AG04450 (cell line): ENCODE measurements at places on chromosomes 7 and 10.

DNA sequence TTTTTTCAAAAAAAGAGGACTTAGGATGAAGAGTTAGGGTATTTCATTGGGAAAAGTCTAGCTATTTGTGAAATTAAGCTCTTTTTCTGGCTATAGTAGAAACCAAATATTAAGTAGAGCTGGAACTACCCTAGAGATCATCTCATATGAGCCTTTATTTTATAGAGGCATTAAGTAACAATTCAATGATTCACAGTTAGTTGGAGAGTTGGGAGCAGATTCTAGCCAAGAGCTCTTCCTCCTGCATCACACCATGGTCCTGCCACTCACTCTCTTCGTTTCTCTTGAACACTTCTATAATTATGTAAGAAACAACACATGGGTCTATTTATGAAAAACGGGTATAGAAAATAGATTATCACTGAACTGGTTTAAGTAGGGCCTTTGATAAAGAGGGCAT lies 76.1 kb upstream of the ANK3 start:
- no peak for DNase-seq

DNA sequence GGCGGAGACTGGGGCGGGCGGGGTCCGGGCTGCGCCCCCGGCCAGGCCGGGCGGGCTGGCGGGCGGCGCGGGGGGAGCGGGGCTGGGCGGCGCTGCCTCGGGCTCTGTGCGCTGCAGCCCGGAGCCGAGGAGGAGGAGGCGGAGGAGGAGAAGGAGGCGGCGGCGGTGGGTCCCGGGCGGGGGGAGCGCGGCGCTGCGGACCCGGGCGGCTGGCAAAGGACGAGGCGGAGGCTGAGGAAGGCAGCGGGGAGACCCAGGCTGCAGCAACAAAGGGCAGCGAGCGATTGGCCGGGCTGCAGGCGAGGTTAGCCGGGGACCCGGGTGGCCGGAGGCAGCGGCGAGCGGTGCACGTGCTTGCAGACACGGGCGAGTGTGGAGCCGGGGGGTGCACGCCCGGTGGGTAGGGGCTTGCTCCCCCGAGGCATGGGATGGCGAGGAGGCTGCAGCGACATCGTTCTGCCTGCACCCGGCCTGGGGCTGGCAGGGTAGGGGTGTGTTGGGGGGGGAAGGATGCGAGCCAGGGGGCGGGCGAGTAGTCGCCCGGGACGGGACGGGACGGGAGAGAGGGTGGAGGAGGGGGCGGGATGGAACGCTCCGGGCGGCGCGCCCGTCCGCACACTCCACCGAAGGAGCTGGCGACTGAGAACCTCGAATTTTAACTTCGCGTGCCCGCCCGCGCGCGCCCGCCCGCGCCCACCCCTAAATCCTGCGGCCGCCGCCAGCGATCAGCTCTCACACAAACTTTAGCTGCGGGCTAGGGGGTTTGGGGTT lies 844 bp upstream of the KAT6B start:
- DNase-seq: no peak

DNA sequence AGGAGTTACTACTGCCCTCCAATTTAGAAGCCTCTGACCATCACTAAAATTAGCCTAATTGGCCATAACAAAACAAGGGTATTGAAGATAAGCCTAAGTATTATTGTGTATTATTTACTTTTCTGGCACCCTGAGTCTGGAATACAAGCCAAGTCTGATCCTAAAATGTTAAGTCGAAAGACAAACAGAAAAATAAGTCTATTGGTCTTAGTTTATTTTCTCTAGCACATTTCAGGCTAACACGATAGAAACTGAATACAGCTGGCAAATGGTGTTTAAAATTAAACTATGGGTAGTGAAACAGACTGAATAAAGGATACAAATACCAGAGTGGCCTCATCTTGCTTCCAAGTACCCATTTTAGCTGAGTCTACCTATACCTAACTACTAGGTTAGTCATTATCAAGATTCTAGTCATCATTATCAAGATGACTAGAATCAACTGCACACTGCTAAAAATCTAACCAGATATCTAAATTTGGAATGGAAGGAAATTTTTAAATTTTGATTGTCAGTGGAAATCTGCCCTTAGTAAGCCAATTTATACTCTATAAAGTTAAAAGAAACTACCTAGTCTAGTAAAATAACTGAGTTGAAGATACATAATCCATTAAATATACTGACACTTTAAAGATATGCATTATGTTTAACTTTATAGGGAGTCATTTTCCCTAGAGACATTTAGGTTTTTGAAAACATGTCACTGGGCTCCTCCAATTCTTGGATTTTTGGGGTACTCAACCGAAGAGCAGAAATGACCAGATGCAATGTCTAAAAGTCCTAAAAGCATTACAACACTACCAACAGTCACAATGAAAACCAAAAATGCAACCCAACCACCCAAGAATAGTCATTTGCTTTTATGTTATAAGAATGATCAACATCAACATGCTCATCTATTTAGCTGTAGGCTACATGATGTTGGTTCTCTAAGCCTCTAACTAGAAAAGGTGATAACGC lies 80.9 kb downstream of the NT5C2 start:
- no peak for DNase-seq

- DNase-seq: no peak
Measured at GRCh38 chr7:94350734-94351133, 44.0 kb upstream of the COL1A2 start.

- DNase-seq: no peak
Measured at GRCh38 chr10:6025683-6026255, 36.4 kb downstream of the IL2RA start.

GRCh38 chr7:99694201-99694911 lies 14.6 kb upstream of the CYP3A5 start:
- DNase-seq: no peak

GRCh38 chr10:62457598-62457997 lies 83.4 kb downstream of the ZNF365 start:
- no peak for DNase-seq

DNA sequence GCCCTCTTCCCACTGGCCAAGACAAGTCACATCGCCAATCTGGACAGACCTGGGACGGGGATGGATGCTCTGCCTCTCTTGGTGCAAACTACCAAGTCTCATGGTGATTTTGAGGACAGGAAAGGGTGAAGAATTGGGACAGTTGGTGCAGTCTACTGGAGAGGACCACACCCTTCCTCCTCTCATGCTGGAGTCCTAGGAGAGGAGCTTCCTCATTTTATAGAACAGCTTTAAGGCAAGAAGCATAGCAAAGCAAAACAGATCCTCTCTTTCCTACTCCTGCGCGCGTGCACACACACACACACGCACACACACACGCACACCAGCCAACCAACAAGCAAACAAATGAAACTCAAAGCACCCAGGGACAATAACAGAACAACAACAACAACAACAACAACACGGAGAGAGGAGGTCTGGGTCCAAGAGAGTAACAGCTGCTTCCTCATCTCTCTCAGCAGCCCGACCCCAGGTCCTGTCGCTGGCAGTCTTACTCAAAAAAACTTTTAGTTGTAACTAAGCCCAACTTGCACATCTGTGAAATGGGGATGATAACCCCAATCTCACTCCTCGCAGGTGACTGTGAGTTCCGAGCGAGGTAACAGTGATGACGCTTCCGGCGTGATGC lies 83.4 kb downstream of the TMEM178B start:
- no peak for DNase-seq

- no peak for DNase-seq
Measured at GRCh38 chr10:73759512-73760115, 15.4 kb downstream of the SEC24C start.

- no peak for DNase-seq
Measured at GRCh38 chr7:24786306-24786705, 29.0 kb upstream of the GSDME start.

DNA sequence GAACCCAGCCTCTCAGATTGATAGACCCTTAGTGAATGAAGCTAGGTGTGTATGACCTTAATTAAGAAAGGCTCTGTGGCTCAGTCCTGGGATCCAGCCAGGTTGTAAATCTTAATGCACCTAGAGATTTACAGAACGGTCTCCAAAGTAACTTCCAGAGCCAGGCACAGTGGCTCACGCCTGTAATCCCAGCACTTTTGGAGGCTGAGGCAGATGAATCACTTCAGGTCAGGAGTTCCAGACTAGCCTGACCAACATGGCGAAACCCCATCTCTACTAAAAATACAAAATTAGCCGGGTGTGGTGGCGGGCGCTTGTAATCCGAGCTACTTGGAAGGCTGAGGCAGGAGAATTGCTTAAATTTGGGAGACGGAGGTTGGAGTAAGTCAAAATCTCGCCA lies 24.3 kb downstream of the CALHM2 start:
- DNase-seq: no peak

- no peak for DNase-seq
Measured at GRCh38 chr7:33714208-33714607, 191.1 kb upstream of the BMPER start.

DNA sequence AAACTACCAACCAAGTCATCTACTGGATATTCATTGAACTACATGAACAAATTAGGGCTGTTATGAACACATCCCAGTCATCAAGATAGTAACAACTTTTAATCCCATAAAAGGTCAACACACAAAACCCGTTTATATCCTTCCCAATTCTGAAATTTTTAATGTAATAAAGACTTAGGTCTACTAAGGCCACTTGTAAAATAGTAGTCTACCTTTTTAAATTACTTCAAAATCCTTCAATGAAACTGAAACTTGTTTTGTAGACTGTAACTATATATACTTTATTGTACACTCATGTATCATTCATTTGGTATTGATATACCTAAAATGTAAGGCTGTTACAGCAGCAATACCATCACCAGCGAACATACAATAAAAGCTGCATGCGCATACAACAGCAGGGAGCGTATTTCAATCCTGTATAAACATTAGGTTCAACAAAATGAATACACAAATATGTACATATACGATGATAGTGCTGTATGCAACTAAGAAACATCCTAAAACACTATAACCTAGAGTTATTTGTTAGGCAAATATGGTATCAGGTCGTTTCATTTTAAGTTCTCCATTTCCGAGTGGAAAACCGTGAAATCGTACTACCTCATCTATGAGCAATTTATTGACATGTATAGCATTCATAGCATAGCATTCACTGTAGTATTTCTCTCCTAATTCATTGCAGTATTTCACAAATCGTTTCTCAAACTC lies 973 bp downstream of the ATAD1 start:
- no peak for DNase-seq

DNA sequence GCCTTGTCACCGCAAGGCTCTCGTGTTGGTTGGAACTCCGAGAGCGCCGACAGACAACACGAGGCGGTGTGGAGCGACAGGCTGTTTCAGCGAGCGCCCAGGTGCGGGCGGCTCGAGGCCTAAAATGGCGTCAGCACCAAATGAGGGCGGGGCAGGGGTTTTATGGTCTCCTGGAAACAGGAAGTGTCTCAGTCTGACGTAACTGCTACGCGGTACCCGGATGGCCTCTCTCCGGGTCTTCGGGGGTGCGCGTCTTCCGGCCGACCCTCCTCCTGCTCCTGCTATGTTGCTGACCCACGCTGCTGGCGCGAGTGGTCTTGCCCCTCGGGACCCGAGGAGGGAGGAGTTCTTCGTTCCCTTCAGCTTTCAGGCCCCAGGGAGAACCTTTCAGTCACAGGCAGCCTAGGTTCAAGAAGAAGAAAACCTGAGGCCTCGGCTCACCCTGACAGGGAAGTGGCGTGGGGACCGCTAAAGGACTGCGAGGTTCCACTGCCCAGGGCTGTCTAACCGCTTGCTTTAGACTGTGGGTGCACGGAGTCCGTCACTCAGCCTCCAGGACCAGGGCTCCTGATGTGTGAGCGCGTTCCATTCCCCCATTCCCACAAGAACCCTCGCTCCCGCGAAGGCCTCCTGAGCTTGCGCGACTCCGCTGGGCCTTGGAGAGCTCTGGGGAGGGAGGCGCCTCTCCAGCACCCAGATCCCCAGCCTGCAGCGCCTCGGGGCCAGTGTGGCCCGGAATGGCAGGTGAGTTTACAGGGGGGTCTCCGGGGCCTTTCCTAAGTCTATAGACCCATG lies 77.3 kb downstream of the GLRX3 start:
- DNase-seq: no peak

DNA sequence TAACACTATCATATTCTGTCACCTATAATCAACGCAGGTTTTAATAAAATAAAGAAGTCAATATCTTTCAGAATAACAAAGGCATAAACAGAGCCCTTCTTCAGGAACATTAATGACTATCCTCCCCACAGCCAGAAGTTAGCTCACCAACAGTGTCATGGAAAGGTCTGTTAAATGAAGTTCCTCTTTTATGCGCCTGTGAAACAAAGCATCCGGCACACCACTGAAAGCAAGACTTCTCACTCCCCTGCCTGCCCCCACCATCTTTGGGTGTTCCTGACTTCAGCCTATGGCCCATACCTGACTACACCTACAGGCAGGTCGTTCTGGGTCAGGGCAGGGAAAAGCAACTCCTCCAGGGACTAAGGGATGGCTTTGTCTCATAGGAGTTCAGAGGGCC lies 205.4 kb downstream of the FANK1 start:
- no peak for DNase-seq

- DNase-seq: no peak
Measured at GRCh38 chr7:138008588-138009349, 6.9 kb upstream of the CREB3L2 start.

DNA sequence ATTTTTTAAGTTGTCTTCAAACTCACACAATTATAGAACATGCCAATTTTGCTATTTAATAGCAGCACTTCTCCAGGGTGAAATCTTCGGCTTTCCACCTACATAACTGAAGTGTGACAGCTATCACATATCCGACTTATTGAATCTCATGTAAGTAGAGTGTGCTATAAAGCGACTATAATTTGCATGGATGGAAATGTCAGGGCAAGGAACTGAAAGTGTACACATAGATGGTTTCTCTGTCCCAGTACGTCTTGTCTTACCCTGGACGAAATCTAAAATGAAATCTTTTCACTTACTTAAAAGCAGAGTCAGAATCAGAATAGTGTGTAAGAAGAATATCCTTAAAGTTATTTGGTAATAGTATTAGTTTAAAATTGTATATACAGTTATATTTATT lies 132.3 kb downstream of the THSD7A start:
- no peak for DNase-seq

- DNase-seq: no peak
Measured at GRCh38 chr10:122227754-122228153, 43.3 kb upstream of the BTBD16 start.

DNA sequence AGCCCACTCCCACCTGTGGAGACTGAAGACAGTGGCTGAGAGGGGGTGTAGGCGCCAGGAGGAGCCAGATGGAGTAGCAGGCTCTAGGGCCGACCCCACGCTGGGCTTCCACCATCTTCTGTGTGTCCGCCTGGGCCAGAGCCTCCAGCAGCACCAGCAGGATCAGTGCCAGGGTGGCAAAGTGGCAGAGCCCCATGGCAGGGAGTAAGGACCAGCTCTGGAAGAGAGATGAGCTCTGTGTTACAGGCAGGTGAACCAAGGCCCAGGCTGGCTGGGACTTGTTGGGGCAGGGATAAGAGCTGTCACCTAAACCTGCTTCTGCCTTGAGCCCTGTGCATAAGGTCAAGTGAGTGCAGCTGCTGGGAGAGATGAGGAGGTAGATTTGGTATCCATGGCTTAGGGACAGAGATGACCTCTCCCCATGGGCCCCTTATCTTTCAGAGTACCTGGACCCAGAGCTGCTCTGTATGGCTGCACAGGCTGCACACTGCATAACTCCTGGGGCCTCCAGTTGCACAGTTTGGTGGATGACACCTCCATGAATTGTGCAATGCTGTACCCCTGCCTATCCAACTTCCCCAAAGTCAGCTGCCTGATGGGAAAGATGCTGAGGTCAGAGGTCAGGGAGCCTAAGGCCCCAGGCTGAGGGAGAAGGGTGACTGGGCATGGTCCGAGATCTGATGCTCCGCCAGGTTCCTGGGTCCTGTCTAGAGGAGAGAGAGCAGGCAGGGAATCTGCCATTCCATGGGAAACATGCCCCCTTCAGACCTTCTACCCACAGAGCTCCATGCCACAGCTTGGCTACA lies 7.4 kb upstream of the SAMD8 start:
- no peak for DNase-seq
